Memory B cell (primary cell): ENCODE measurements at places on chromosomes 7 and 10.

GRCh38 chr7:30931161-30931928 lies 19.7 kb downstream of the AQP1 start:
- no peak for DNase-seq

GRCh38 chr7:150329331-150330120 lies 6.2 kb upstream of the ACTR3C start:
- DNase-seq: no peak

DNA sequence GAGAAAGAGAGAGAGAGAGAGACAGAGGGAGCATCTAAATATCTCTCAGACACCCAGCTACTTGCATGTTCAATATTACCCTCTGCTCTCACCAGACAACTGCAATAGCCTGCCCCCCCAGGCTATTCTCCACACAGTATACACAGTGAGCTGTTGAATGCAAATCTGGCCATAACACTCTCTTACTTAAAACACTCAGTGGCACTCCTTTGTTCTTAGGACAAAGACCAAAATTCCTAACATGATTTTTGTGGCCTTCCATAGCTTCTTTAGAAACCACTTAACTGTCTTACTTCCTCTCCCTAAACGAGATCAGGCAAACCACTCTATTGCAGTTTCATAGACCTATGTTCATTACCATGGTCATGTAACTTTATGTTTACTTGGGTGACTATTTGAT lies 903.6 kb upstream of the AUTS2 start:
- DNase-seq: no peak

- DNase-seq: no peak
Measured at GRCh38 chr7:99824091-99824490, 3.7 kb upstream of the CYP3A43 start.

GRCh38 chr7:144391823-144392255 lies 11.7 kb downstream of the NOBOX start:
- peak; percentile 41 for DNase-seq

- DNase-seq: no peak
Measured at GRCh38 chr7:102273749-102274712, 12.6 kb upstream of the SH2B2 start.

DNA sequence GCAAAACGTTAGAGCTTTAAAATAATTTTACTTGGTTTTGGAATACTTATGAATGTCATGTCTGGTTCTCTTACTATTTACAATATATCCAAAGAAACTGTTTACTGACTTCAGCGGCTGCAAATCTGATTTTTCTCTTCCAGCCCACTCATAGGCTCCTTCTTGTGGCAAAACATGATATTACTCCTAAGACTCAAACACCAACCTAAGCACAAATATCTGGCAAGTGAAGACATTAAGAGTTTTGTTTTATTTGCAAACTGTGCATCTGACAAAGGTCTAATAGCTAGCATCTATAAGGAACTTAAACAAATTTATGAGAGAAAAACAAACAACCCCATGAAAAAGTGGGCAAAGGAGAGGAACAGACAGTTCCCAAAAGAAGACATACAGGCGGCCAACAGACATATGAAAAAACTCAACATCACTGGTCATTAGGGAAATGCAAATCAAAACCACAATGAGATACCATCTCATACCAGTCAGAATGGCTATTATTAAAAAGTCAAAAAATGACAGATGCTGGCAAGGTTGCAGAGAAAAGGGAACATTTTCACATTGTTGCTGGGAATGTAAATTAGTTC lies 20.3 kb upstream of the GJC3 start:
- DNase-seq: no peak

- peak; percentile 67 for DNase-seq
Measured at GRCh38 chr10:102231357-102232318, 5.5 kb downstream of the ELOVL3 start.

DNA sequence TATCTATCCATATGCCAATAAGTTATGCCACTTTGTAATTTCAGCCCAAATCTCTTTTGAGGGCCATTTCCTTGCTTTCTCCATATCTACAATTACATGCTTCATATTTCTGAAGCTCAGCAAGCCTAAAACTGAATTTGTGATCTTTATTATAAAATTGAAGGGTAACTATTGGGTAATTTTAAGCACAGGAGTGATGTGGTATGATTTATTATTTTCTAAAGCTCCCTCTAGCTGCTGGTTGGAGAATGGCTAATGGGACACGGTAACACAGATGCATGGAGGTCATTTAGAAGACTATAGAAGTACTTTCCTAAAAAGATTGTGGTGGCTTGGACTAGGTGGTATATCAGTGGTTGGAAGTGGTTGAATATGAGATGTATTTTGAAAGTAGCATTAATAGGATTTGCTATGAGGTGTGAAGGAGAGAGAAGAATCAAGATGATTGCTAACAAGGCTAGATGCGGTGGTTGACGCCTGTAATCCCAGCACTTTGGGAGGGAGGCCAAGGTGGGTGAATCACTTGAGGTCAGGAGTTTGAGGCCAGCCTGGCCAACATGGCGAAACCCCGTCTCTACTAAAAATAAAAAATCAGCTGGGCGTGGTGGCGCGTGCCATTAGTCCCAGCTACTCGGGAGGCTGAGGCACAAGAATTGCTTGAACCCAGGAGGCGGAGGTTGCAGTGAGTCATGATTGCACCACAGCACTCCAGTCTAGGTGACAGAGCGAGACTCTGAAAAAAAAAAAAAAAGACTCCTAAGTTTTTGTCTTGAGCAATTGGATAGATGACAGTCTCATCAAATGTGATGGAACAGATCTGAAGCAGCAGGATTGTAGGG lies 13.9 kb downstream of the KLHDC10 start:
- DNase-seq: no peak

DNA sequence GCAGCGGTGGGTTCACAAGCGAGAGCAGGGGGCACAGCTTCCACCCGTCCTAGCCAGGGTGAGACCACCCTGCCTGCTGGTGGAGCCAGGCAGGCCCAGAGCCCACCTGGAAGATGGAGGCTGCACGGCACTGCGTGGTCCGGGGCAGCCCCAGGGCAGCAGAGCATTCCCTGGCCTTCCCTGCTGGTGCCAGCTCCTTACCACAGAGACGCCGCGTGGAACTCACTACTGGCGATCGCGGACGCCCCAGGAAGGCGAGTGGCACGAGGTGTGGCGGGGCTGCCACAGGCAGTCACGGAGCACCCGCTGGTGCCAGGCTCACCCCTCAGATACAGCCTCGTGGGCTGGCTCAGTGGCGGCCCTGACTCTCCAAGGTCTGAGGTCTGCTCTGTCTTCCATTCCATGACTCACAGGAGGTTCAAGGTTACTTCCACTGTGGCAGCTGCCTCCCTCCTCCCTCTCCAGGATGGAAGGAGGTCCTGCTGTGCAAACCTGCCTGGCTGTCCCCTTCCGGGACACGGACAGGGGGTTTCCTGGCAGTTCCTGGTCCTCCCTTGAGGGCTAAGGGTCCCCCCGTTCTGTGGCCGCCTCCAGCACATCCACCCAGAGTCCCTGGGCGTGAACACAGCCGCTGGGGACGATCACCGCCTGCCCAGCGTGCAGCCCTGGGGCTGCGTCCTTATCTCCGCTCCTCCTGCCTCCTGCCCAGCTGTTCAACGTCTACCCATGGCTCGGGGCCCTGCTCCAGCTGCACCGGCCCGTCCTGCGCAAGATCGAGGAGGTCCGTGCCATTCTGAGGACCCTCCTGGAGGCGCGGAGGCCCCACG lies 3.1 kb downstream of the CYP2W1 start:
- DNase-seq: no peak

- no peak for DNase-seq
Measured at GRCh38 chr7:71377062-71377461, 245.1 kb downstream of the GALNT17 start.
